ENCODE measurements at places on chromosomes 11 and 22. TPM values are rescaled to one million over a fixed set of nuclear protein-coding genes. Genes with fewer than 3 reads are reported as not detected.

The PATE4 gene
- not detected for total RNA-seq

The PATE2 gene
- 0.18 TPM for total RNA-seq

GRCh38 chr11:130480186-130480585, 31.7 kb downstream of the ADAMTS15 start:
- peak; percentile 95 for DNase-seq

DNA sequence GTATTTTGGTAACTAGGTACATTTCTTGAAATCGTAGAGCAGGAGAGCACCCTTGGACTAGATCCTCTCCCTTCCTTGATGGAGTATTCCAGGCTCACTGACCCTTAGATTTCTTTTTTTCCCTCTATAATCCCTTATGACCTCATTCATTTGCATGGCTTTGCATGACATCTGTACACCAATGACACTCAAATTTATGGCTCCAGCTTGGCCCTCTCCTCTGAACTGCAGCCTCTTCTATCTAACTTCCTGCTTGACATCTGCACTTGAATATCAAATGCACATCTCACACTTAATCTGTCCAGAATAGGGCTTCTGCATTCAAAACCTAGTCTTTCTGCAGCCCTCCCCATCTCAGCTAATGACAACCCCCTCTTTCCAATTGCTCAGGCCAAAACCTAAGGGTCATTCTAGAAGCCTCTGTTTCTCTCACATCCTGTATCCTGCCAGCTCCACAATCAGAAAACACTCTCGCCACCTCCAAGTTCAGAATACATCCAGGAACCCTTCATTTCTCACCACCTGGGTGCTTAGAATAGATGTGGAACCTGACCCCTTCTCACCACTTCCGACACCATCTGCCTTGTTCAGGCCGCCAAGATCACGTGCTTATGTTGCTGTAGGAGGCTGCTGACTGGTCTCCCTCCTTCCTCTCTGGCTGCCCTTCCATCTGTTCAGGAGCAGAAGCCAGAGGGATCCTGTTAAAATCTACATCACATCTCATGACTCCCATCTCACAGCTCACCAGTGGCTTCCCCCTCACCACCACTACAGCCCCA, 138.9 kb upstream of the MTNR1B start:
- no peak for DNase-seq

DNA sequence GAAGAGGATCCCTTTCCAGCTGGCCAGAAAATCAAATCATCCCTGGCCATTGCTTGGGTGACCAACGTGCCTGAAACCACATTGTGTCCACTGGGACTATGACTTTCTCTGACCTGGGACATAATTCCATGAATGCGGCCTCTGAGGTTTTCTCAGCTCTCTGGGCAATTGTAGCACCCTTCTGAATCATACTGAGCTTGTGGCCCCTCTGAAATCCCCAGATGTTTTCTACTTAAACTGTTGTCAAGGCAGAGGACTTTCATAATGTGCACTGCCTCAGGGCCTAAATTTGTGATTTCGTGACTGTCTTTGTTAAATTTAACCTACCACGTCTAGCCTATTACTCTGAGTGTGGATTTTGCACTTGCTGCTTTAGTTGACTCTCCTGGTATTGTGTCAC, 321.1 kb upstream of the PLET1 start:
- no peak for DNase-seq

DNA sequence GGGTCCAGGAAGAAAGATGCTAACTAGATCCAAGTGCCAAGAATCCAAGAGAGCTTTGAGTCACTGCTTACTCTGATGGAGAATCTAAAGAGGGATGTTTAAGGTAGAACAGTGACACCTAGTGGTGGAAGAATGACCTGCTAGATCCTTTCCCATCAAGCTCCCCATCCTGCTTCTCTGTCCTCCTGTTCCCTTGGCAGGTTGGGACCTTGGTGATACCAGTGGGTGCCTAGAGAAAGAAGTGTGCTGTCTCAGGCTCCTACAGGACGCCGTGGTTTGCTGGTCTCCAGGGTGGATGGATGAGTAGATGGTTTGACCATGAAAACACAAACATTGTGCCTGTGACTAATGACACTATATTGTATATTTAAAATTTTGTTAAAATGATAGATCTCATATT, 383.7 kb downstream of the TMEM135 start:
- peak; percentile 94 for DNase-seq

GRCh38 chr22:42699976-42700352, 20.7 kb downstream of the A4GALT start:
- no peak for DNase-seq

The TEX12 gene
- 0.36 TPM for total RNA-seq

- no peak for DNase-seq
Observed at GRCh38 chr11:44623731-44624491, 58.4 kb downstream of the CD82 start.

GRCh38 chr22:27996529-27996925, 77.5 kb upstream of the PITPNB start:
- DNase-seq = no peak

- no peak for DNase-seq
Observed at GRCh38 chr11:129700701-129701100, 114.9 kb upstream of the TMEM45B start.

DNA sequence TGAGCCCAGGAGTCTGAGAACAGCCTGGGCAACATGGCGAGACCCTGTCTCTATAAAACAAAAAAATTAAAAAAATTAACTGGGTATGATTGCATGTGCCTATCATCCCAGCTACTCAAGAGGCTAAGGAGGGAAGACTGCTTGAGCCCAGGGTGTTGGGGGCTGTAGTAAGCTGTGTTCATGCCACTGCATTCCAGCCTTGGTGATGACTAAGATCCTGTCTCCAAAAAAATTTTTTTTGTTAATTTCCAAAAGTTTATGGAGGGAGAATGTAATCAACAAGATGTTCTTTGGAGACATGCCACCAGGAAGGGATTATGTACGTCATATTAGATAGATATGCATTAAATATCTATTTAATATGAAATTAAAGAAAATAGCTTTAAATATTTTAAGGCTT, 267.5 kb downstream of the SBF2 start:
- DNase-seq = peak; percentile 38

DNA sequence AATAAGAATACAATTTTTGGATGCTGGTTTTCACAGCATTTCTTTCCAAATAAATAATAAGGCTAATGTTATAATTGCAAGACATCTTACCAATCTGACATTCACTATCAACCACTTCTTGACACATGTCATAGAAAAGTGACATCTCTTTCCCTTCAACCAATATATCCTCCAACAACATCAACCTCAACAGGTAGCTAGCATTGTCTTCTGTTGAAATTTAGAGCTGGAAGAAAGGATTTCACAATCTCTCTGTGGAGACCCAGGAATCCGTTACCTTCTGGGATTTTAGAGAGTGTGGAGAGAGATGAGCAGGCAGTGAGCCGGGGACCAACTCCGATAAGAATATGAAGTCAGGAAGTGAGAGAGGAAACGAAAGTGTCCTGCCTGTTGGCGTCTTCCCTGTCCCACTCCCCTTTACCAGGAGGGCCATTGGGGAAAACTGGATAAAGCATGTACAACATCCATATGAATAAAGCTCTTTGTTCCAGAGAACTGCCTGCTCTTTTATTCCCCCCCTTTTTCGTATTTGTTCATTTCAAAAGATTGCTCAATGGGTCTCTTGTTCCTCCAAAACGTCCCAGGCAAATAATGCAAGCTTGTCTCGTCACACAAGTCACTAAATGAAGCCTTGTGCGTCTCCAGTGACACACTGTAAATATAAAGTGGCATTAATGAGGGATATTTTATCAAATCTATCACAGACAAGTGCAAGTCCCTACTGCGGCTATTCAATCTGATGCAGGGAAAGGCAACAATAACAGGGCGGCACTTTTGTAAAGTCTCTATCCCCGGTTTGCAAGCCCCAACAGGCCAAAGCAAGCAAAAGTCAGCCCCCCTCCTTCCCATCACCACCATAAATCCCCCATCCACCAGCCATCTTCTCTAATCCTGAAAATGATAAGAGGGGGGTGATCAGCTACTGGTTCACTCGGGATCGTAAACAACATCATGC, 3.4 kb downstream of the CADM1 start:
- DNase-seq = no peak

The IL17REL gene
- not detected for total RNA-seq

DNA sequence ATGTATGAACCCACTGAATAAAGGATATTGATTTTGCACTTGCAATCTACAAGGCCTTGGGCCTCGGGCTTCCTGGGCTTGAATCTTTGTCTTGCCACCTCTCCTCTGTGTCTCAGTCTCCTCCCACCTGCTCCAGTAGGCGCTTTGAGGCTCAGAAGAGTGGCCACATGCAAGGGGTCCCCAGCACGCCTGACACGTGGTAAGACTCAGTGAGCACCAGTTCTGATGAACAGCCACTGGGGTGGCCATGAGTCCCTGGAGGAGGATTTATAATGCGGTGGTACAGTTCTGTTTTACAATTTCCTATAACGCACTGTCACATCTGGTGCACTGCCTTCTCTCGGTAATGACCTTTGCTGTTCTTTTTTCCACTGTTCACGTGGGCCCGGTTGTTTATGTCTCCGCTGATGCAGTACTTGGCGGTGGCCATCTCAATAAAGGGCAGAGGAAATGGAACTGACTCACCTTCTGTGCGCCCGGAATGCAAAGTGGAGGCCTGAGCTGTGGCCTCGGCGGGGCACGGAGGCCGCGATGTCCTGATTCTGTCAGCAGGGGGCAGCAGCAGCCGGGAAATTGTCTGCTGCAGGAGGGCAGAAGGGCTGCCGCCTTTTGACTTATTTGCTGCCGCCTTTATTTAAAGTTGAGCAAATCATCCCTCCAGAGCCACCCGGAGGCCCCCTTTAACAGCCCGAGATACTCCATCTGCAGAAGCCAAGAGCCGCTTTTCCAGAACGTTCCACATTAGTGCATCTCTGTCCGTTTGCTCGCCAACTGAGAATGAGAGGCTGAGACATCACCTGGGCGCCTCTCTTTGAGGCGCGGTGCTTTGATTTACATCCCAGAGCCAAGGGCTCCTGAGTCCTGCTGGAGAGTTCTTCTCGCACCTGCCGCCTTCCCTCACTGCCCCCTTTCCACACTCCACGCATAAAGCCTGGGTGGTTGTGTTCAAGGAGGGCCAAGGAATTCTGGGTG, 6.0 kb upstream of the IFT27 start:
- DNase-seq = peak; percentile 80

- peak; percentile 19 for DNase-seq
Observed at GRCh38 chr11:31060880-31061279, 308.7 kb downstream of the DCDC1 start.

The COA4 gene
- 70.8 TPM for total RNA-seq

The EMID1 gene
- total RNA-seq = 0.08 TPM

GRCh38 chr11:32396331-32396730, 39.0 kb downstream of the WT1 start:
- no peak for DNase-seq

GRCh38 chr11:27520226-27520625, 13.7 kb upstream of the LIN7C start:
- no peak for DNase-seq

- DNase-seq = peak; percentile 85
Observed at GRCh38 chr11:6618117-6619003, 862 bp downstream of the TPP1 start.

DNA sequence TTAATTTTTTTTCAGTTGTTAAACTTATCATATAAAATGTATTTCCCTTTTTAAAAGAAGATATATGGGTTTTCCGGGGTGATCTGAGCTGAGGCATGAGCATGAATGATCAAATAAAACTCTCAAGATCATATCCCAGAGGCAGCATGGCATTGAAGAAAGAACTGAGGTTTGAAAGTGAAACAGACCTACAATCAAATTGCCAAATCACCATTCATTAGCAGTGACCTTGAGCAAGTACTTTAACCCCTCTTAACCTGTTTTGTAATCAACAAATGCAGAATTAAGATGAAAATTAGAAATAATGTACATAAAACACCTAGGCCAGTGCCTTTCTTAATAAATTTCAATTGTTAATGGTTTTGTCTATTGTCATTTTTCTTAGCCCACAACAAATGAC, 116.0 kb downstream of the RBFOX2 start:
- DNase-seq = no peak

DNA sequence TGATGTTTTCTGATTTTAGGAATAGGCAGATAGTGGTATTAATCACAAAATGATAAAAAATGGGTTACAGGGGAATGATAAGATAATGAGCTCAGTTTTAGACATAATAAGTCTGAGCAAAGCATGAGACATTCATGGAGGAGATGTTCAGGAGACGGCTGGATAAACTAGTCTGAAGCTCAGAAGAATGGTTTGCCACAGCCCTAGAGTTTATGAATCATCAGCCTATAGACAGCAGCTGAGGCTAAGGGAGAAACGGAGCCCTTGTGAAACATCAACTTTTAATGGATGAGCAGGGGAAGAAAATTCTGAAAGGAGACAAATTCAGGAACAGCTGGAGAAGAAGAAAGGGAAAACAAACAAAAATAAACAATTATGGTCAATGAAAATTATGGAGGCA, 87.2 kb downstream of the RELT start:
- peak; percentile 69 for DNase-seq

- DNase-seq = no peak
Observed at GRCh38 chr11:8948886-8949285, 6.1 kb upstream of the ASCL3 start.

- no peak for DNase-seq
Observed at GRCh38 chr22:17112491-17113042, 8.6 kb downstream of the TMEM121B start.

The C11orf91 gene
- not detected for total RNA-seq

The MIOX gene
- total RNA-seq = not detected

DNA sequence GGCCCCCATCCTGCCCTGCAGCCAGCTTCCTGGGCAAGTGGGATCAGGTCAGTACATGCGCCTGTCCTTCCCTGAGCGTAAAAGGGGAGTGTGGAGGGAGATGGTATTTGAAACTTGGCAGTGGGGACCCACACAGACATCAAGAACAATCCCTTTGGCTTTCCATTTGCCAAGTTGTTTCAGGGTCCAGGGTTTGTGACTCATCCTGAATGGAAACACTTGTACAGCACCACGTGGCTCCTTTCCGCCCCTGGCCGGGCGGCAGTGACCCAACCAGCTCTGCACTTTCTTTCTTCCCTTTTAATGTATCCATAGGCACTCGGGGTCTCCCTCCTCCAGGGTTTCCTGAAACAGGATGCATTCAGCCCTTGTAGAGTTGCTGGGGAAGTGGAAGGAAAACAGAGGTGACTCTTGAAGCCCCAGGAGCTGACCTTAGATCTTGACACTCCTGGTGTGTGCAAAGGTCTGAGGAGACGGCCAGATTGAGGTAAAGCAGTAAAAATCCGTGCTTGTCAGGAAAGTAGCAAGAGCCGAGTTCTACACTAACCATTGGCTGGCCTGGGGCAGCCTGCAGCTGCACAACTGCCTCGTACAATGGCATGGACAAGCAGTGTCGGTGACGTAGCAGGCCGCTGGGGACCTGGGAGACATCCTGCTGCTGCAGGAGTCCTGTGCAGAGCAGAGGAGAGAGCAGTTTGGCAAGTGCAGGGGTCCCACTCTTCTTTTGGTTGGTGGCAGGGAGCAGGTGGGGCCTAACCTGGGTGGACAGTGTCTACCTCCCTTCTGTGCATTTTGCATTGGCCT, 189.8 kb downstream of the SNX19 start:
- DNase-seq = peak; percentile 93

GRCh38 chr11:128694618-128695481, 978 bp downstream of the FLI1 start:
- peak; percentile 42 for DNase-seq

The PGA5 gene
- not detected for total RNA-seq

GRCh38 chr11:66317322-66317722, 478 bp upstream of the CD248 start:
- DNase-seq = peak; percentile 72

- peak; percentile 13 for DNase-seq
Observed at GRCh38 chr11:10522921-10523320, 18.1 kb downstream of the RNF141 start.

The TENM4 gene
- total RNA-seq = 26.4 TPM

The TSPAN4 gene
- 164 TPM for total RNA-seq

The DMC1 gene
- total RNA-seq = 1.3 TPM

- DNase-seq = no peak
Observed at GRCh38 chr22:24043958-24044357, 32.9 kb downstream of the CABIN1 start.

GRCh38 chr11:19905280-19905853, 192.7 kb downstream of the NAV2 start:
- DNase-seq = peak; percentile 79

Measured in fibroblast of the aortic adventitia (primary cell).